KBM-7 (cell line): ENCODE measurements at places on chromosomes 7 and 10.
A peak's percentile ranks its signal among the peaks of the same experiment; 100 is the strongest.

- no peak for DNase-seq
Observed at GRCh38 chr7:29627631-29628030, 64.0 kb downstream of the PRR15 start.

DNA sequence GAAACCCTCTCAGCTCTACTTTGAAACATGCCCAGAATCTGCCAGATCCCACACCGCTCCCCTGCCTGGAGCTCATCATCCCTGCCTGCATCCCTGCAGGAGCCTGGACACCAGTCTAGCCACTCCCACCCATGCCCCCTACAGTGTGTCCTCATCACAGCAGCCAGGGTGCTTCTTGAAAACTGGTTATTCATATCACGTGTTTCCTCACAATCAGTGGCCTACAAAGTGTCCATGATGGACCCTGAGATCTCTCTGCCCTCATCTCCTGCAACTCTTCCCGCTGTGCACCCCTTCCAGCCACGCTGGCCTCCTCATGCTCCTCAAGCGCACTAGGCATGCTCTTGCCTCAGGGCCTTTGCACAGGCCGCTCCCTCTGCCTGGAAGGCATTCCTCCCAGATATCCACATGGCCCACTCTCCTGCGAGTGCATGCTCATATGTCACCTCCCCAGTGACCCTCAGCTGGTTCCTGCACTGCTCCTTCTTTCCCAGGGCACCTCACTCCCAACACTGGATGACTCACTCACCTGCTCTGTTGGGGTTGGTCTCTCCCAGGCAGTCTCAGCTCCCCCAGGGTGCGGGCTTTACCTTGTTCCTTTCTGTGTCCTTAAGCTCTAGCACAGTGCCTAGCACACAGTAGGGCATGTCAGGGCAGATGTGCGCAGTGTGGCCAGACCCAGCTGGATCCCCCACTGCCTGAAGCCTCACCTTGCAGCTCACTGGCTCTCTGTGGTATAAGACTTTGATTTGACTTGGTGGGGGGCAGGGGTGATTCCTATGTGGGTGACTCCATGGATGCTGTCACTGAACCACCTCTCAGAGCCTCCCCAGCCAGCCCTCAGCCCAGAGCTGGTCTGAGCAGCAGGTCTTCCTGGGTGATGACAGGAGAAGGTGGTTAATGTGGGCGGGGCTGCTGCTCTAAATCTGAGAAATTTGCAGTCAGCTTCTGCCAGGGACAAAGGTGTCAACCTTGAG is 37.3 kb downstream of the CDH23 start:
- no peak for DNase-seq

- DNase-seq, result peak; percentile 22
Observed at GRCh38 chr7:111953611-111954010, 252.6 kb downstream of the DOCK4 start.

- DNase-seq, result no peak
Observed at GRCh38 chr10:113648478-113648877, 15.4 kb downstream of the NRAP start.

GRCh38 chr7:76293407-76293901 is 9.0 kb upstream of the HSPB1 start:
- no peak for DNase-seq

- no peak for DNase-seq
Observed at GRCh38 chr10:43262902-43263466, 3.9 kb downstream of the RASGEF1A start.

DNA sequence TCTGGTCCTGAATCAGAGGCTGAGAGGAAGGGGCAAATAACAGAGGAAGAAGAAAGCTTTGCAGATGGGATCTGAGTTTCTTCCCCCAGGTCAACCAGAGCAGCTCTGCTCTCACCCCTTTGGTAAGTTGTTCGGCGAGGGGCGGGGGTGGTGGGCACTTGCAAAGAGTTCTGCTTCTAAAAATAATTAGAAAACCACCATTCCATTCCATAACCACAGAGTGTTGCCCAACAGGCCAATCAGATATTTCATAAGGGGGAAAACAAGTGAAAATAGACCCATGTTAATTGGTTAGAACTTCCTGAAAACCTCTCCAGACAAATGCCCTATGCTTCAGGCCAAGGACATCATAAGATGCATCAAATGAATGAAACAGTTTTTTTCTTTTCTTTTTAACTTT is 43.6 kb upstream of the R3HCC1L start:
- DNase-seq, result peak; percentile 91

GRCh38 chr10:8042721-8043568 is 11.5 kb upstream of the GATA3 start:
- DNase-seq, result no peak

- DNase-seq, result no peak
Observed at GRCh38 chr7:139560678-139561077, 37.2 kb downstream of the CLEC2L start.

GRCh38 chr7:46680147-46680546 is 759.1 kb upstream of the IGFBP3 start:
- DNase-seq, result no peak

GRCh38 chr7:45656431-45656830 is 82.3 kb downstream of the ADCY1 start:
- no peak for DNase-seq

- no peak for DNase-seq
Observed at GRCh38 chr7:154584352-154585252, 418.3 kb downstream of the PAXIP1 start.
